ENCODE measurements at places on chromosomes 2 and 18. TPM values are rescaled to one million over a fixed set of nuclear protein-coding genes. Genes with fewer than 3 reads are reported as not detected.

The ZNF512 gene
- total RNA-seq: 65.2 TPM

GRCh38 chr18:34723143-34723542 lies 13.0 kb downstream of the DTNA start:
- no peak overlapping the region for H3K4me3 ChIP-seq
- no peaks in the 10 kb centered on the region for H3K27me3 ChIP-seq
- no peak overlapping the region for H3K27ac ChIP-seq

DNA sequence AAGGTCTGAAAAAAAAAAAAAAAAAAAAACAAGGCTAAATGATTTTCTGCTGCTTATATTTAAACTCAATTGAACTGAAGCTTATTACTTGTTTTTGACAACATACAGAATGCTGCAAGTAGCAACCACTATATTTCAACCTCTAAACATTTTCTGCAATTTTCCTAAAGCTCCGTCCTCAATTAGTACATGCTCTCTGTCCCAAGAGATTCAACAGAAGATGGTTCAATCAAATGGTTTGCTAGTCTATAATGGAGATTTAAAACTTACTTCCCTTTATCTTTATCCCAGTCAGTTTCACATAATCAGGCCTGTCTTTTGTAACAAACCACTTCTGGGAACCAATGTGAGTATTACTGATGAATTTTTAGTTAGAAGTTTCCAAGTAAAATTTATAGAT lies 485.1 kb upstream of the CDH7 start:
- H3K4me3 ChIP-seq: no peak overlapping the region
- H3K27me3 ChIP-seq: no peaks in the 10 kb centered on the region
- DNase-seq: no peak
- H3K27ac ChIP-seq: no peak overlapping the region
- H3K4me1 ChIP-seq: no peaks in the 10 kb centered on the region
- no peaks in the 10 kb centered on the region for H3K36me3 ChIP-seq

DNA sequence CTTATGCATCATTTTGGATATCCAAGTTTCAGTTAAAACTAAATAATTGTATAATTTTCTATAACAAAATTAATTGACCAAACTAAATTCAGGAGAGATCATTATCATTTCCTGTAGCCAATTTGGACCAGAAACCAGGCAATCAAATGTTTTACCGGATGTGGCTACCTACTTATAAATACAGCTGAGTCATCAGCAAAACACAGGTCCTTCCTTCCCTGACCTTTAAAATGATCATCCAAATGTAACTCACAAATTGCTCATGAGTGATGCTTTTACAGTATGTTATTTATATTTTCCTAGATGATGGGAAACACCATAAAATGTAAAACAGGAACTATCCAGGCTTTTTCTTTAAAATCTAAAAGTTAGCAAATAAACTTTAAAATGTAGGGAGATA lies 133.7 kb downstream of the CBLN2 start:
- no peak overlapping the region for H3K4me3 ChIP-seq
- H3K27ac ChIP-seq: no peak overlapping the region
- no peak for DNase-seq
- no peaks in the 10 kb centered on the region for H3K27me3 ChIP-seq
- H3K4me1 ChIP-seq: no peaks in the 10 kb centered on the region

DNA sequence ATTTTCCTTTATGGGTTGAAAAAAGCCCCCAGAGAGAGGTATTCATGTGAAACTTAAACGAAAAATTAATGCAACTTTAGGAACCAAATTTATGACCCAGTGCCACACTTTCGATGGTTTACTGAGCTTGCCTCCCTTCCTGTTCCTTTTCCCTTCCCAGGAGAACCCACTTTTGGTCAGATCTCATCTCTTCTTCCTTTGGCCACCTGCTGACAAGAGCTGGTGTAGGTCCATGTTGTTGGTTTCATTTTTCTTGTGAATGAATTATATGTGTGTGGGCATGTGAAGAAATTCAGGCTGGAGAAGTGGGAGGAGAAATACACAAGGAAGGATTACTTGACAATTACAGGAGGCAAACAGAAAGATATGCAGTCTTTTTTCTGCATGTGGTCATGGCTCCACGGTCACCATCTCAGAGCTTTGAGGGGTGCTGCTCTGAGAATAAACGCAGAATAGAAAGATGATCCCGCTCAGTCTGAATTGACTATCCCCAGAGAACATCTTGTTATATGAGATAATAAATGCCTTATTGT lies 111.3 kb upstream of the TCF4 start:
- H3K36me3 ChIP-seq: no peaks in the 10 kb centered on the region
- no peak for DNase-seq
- H3K27me3 ChIP-seq: no peaks in the 10 kb centered on the region
- no peak overlapping the region for H3K27ac ChIP-seq

DNA sequence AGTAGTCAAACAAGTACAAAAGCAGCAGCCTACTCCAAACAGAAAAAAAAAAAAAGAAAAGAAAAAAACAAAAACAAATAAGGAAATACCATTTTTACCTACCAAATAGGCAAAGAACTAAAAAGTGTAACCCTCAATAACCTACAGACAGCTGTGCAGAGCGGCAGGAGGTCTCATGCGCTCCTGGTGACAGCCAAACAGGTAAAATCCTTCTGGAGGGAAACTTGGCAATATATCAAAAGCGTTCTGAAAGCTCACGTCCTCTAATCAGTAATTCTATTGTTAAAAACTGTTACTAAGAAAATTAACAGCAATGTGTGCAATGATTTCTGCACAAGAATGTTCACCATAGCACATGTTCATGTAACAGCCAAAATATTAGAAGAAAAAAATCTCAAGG lies 105.6 kb downstream of the AFF3 start:
- H3K27ac ChIP-seq: no peak overlapping the region
- no peak for DNase-seq
- no peaks in the 10 kb centered on the region for H3K27me3 ChIP-seq
- peaks cover 7% of the 10 kb centered on the region for H3K36me3 ChIP-seq
- H3K4me1 ChIP-seq: peaks cover 3% of the 10 kb centered on the region
- no peak overlapping the region for H3K4me3 ChIP-seq

- H3K4me3 ChIP-seq: no peak overlapping the region
- H3K27ac ChIP-seq: no peak overlapping the region
- H3K36me3 ChIP-seq: no peaks in the 10 kb centered on the region
- H3K4me1 ChIP-seq: no peaks in the 10 kb centered on the region
Measured at GRCh38 chr2:65514555-65515195, 82.3 kb upstream of the SPRED2 start.

GRCh38 chr2:154978244-154978643 lies 279.7 kb downstream of the KCNJ3 start:
- no peak for DNase-seq
- no peaks in the 10 kb centered on the region for H3K27me3 ChIP-seq
- H3K36me3 ChIP-seq: no peaks in the 10 kb centered on the region
- no peak overlapping the region for H3K4me3 ChIP-seq
- no peaks in the 10 kb centered on the region for H3K4me1 ChIP-seq

GRCh38 chr2:71735676-71736075 lies 282.3 kb downstream of the DYSF start:
- no peak for DNase-seq
- H3K27me3 ChIP-seq: no peaks in the 10 kb centered on the region
- no peak overlapping the region for H3K4me3 ChIP-seq
- no peaks in the 10 kb centered on the region for H3K4me1 ChIP-seq

DNA sequence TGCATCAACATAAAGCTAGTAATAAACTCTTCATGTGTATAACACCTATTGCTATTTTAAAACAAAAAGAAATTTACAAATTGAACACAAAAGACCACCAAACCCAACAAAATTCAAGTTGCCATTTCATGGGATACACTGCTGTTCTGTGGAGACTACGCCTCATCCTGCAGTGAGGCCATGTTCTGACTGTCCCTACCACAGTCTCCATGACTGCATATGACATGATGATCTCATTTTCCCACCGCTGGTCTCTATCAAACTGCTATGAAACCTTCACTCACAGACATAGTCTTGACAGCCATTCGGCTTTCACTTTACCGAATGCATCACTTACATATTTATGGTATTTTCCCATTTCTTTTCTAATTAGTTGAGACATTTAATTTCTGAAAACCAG lies 21.2 kb upstream of the VWA3B start:
- H3K36me3 ChIP-seq: no peaks in the 10 kb centered on the region
- H3K27me3 ChIP-seq: no peaks in the 10 kb centered on the region
- H3K4me3 ChIP-seq: no peak overlapping the region

- no peaks in the 10 kb centered on the region for H3K36me3 ChIP-seq
- no peak overlapping the region for H3K27ac ChIP-seq
- no peaks in the 10 kb centered on the region for H3K4me1 ChIP-seq
- DNase-seq: no peak
- no peaks in the 10 kb centered on the region for H3K27me3 ChIP-seq
- H3K4me3 ChIP-seq: no peak overlapping the region
Measured at GRCh38 chr2:101272045-101272784, 19.5 kb downstream of the CNOT11 start.

GRCh38 chr18:27540111-27540510 lies 355.0 kb upstream of the CHST9 start:
- DNase-seq: no peak
- H3K27ac ChIP-seq: no peak overlapping the region
- no peaks in the 10 kb centered on the region for H3K4me1 ChIP-seq
- H3K27me3 ChIP-seq: no peaks in the 10 kb centered on the region
- H3K4me3 ChIP-seq: no peak overlapping the region

DNA sequence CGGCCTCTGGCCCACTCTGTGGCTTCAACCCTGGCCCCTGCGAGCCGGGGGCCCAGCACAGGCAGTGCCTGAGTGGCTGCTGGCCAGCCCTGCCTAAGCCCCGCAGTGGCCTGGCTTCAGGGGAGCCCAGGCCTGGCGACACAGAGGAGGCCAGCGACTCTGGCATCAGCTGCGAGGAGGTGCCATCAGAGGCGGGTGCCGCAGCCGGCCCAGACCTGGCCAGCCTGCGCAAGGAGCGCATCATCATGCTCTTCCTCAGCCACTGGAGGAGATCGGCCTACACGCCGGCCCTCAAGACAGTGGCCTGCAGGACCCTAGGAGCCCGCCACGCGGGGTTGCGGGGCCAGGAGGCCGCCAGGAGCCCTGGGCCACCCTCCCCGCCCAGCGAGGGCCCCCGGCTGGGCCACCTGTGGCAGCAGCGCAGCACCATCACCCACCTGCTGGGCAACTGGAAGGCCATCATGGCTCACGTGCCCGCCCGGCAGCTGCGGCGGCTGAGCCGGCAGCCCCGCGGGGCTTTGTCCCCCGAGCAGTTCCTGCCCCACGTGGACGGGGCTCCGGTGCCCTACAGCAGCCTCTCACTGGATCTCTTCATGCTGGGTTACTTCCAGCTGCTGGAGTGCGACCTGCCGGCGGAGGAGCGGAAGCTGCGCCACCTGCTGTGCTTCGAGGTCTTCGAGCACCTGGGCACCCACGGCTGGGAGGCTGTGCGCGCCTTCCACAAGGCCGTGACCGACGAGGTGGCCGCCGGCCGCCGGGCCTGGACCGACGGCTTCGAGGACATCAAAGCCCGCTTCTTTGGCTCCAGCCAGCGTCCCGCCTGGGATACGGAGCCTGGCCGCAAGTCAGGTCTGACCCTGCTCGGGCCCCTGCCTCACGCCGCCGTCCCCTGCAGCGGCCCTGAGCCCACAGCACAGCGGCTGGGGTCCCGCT lies 7.5 kb upstream of the KLHL30 start:
- no peak for DNase-seq
- H3K36me3 ChIP-seq: no peaks in the 10 kb centered on the region
- H3K4me3 ChIP-seq: no peak overlapping the region
- no peak overlapping the region for H3K27ac ChIP-seq
- H3K27me3 ChIP-seq: no peaks in the 10 kb centered on the region
- H3K4me1 ChIP-seq: no peaks in the 10 kb centered on the region

DNA sequence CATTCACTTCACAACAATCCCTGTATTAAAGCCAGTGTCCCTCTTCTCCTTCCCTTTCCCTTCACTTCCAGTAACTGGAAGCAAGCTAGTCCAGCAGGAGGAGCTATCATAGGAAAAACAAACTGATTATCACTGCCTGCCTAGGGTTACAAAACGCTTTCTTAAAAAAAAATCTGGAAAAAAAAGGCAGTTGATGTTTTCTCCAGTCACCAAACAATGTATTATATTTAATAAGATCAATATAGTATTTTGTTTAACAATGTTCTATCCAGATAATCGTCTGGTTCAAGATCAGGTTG lies 78.8 kb upstream of the ITGB6 start:
- no peak overlapping the region for H3K27ac ChIP-seq
- no peak for DNase-seq
- no peaks in the 10 kb centered on the region for H3K4me1 ChIP-seq
- H3K36me3 ChIP-seq: peaks cover 36% of the 10 kb centered on the region
- no peaks in the 10 kb centered on the region for H3K27me3 ChIP-seq
- H3K4me3 ChIP-seq: no peak overlapping the region

DNA sequence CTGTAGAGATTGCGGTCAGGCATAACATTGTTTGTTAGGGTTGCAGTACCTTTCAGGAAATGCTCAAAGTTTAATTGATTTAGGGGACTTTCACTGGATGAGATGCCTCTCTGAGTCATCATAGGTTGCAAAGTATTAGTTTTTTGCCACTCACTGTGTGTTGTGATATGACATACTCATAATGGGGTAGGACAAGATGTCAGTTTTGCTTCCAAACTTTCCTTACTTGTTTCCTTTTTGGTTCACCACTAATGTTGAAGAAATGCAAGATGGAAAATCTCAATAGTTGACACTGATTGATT lies 35.0 kb upstream of the PTH2R start:
- peaks cover under 1% of the 10 kb centered on the region for H3K4me1 ChIP-seq
- H3K4me3 ChIP-seq: no peak overlapping the region
- H3K27me3 ChIP-seq: no peaks in the 10 kb centered on the region
- no peaks in the 10 kb centered on the region for H3K36me3 ChIP-seq
- DNase-seq: no peak

GRCh38 chr2:96763511-96764252 lies 3.0 kb downstream of the CNNM4 start:
- DNase-seq: peak; percentile 46
- H3K27me3 ChIP-seq: no peaks in the 10 kb centered on the region
- H3K4me1 ChIP-seq: peaks cover 71% of the 10 kb centered on the region
- H3K36me3 ChIP-seq: no peaks in the 10 kb centered on the region
- peak overlapping the region; percentile 84 for H3K4me3 ChIP-seq

DNA sequence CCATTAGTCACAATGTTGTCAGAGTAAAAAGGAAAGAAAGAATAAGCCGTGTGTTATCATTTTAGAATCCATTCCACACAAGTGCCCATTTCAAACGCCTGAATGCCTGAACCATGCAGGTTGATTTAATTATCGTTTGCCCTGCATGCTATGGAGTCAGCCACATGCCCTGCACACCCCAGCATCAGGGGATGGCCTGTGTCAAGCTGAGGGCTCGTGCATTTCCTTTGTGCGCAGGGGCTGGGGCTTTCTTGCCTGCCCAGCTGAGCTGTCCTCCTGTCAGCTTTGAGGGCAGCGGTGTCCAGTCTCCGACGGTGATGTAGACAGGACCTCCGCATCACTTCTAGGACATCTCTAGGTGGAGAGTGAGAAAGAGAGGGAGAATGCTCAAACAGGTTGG lies 200.4 kb downstream of the TSN start:
- DNase-seq: no peak
- H3K4me3 ChIP-seq: no peak overlapping the region
- H3K27me3 ChIP-seq: no peaks in the 10 kb centered on the region
- H3K27ac ChIP-seq: no peak overlapping the region
- H3K4me1 ChIP-seq: no peaks in the 10 kb centered on the region

DNA sequence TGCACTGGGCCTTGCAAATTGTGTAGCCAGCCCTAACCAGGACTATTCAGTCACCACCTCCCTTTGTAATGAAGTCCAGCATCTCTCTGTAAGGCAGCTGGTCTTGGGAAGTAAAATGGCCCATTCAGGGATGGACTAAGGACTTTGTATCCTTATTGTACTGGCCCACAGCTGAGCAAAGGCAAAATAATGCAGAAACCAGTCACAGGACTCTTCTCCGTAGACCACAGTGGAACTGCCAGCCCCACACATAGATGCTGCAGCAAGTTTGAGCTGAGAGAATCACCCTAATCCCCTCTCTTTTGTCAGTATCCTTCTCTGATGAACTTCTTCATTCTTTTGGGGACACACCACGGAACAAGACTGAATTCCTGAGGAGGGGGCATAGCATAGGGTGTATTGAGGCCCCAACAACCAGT lies 73.6 kb upstream of the RTN4 start:
- H3K27ac ChIP-seq: no peak overlapping the region
- H3K36me3 ChIP-seq: no peaks in the 10 kb centered on the region
- H3K4me1 ChIP-seq: peaks cover 10% of the 10 kb centered on the region
- H3K4me3 ChIP-seq: no peak overlapping the region
- DNase-seq: no peak
